NCI-H1694 (cell line): ENCODE measurements at places on chromosomes 7 and 10.

GRCh38 chr7:157403646-157404401, 67.0 kb downstream of the DNAJB6 start:
- DNase-seq, result no peak

DNA sequence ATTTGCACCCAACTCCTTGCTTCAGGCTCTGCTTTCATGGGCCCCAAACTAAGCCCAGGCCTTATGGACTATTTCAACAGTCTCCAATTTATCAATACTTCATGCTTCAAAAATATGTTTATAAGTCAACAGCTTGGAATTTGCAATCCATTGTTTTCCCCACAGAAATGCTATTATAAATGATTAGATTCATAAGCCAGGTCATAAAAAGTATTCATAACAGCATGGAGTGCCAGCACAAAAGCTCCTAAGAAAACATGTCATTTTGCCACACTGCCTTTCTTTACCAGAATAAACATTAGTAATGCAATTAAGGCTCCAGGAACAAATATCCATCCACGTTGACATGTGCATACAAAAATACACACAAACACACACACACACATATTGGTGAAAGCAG, 30.1 kb downstream of the OSBPL3 start:
- no peak for DNase-seq

- no peak for DNase-seq
These were observed 299 bp upstream of the PBLD start for GRCh38 chr10:68333058-68333395.

GRCh38 chr10:11017000-11017569, 587 bp upstream of the CELF2 start:
- DNase-seq, result no peak

DNA sequence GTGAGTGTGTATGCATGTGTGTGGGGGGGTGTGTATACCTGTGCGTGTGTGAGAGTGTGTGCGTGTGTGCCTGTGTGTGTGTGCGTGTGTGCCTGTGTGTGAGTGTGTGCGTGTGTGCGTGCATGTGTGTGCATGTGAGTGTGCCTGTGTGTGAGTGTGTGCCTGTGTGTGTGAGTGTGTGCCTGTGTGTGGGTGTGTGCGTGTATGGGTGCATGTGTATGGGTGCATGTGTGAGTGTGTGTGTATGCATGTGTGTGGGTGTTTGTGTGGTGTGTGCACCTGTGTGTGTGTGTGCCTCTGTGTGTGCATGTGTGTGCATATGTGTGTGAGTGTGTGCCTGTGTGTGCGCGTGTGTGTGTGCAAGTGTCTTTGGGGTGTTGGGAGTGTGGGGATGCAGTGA, 6.4 kb downstream of the ANTXRL start:
- DNase-seq, result no peak

GRCh38 chr10:127762925-127763324, 25.9 kb downstream of the FOXI2 start:
- DNase-seq, result no peak

- DNase-seq, result no peak
These were observed 1.6 kb upstream of the PIK3CG start for GRCh38 chr7:106863274-106863997.

GRCh38 chr7:106895246-106895864, 30.3 kb downstream of the PIK3CG start:
- no peak for DNase-seq

- DNase-seq, result peak; percentile 88
These were observed 66.7 kb downstream of the ST7 start for GRCh38 chr7:117019786-117020590.

- DNase-seq, result no peak
These were observed 57.4 kb upstream of the NEBL start for GRCh38 chr10:20954519-20954918.

GRCh38 chr7:45159296-45159695, 1.7 kb downstream of the RAMP3 start:
- no peak for DNase-seq

- DNase-seq, result no peak
These were observed 14.1 kb downstream of the FOXL3 start for GRCh38 chr7:303884-304573.

- no peak for DNase-seq
These were observed 192.1 kb upstream of the MGMT start for GRCh38 chr10:129274748-129275474.

DNA sequence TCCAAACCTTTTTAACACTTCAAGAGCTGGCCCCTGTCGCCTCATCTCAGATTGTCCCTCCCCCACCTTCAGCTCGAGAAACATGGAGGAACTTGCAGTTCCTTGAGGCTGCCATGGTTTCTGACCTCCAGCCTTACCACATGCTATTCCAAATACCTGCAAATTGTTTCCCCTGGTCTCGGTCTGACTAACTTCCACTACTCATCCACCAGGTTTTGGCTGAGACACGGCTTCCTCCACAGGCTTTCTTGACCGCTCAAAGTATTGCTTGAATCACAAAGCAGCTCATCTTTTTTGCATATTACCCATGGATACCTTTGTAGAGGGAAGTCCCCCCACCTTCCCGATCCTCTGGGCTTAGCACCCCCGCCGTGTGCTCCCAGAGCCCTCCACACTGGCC, 5.2 kb upstream of the SAMD8 start:
- no peak for DNase-seq

- no peak for DNase-seq
These were observed 107.4 kb upstream of the KLF14 start for GRCh38 chr7:130841416-130841815.

DNA sequence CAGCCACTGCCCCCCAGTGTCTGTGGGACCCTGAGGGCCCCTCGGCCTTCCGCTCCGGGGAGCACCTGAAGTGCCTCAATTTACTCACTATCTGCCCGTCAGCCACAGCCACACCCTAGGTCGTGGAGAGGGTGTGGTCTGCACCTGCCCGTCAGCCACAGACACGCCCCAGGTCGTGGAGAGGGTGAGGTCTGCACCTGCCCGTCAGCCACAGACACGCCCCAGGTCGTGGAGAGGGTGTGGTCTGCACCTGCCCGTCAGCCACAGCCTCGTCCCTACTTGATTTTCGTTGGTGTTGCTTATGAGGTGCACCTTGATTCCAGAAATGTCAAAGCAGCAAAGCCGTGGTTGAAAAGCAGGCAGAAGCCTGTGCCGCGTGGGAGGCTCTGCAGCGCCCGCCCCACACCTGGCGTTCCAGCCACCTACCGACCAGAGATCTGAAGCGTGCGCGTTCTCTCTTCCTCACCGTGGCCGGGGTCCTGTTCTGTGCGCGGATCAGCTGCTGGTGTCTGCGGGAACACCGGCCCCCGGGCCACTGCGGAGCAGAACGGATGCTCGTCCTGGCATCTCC, 101.6 kb downstream of the DYNC2I1 start:
- DNase-seq, result peak; percentile 14

DNA sequence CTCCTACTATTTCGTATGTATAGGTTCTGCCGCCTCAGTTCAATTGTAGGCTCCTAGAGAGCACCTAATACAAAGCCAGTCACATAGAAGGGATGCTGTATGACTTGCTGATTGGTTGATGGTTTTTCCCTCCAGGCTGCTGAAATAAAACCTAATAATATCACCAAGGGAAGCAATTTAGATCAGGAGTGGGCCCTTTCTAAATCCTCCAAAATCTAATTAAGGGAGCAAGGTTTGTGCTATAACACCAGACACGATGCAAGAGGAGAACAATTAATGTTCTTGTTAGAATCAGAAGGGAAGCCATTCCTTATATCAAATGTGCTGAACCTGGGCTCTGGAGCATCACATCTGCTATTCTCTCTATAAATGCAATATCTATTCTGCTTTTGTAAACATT, 42.0 kb upstream of the SLC13A1 start:
- DNase-seq, result no peak
